ENCODE measurements at places on chromosomes 1 and 21. TPM values are rescaled to one million over a fixed set of nuclear protein-coding genes. Genes with fewer than 3 reads are reported as not detected.

DNA sequence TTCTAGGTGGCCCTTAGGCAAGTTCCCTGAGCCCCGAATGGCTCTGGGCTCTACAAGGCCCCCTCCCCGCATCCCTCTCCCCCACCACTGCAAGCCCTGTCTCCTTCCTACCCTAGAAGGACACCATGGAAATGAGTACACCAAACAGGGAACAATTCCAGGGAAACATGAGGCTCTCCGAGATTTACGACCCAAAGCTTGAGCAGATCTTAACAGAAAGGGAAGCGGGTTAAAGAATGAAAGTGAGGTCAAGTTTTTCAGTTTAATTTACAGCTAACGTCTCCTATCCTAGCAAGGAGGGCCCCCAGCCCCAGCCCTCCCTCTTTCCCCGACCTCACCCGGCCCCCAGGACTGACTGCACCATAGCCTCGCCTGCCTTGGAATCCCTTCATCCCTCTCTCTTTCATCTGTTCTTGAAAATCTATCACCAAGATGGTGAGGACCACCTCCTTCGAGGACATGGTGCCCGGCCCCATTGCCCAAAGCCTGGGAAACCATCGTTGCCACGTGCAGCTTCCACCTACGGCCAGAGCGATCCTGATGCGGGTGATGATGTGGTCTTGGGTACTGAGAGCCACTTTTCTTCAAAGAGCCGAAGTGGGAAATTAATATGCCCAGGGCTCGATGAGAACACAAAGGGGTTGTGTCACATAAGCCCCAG is 30.5 kb downstream of the SIM2 start:
- no peak for DNase-seq

DNA sequence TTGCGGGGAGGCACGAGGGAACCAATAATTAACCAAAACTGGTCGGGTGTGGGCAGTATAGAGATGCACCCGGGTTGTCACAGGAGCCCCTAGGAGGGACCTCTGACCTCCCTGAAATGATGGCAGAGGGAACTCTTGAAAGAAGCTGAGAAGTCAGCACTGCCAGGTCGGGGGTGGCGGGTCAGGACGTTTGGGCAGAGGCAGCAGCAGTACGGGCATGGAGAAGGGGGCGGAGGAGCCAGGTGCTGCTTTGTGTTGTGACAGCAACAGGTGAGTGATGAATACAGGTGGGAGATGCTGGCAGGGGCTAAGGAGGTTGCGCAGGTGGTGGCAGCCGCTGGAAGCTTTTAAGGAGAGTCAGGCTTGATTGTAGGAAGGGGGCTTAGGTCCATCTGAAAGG is 11.7 kb downstream of the TNFRSF1B start:
- DNase-seq, result no peak

DNA sequence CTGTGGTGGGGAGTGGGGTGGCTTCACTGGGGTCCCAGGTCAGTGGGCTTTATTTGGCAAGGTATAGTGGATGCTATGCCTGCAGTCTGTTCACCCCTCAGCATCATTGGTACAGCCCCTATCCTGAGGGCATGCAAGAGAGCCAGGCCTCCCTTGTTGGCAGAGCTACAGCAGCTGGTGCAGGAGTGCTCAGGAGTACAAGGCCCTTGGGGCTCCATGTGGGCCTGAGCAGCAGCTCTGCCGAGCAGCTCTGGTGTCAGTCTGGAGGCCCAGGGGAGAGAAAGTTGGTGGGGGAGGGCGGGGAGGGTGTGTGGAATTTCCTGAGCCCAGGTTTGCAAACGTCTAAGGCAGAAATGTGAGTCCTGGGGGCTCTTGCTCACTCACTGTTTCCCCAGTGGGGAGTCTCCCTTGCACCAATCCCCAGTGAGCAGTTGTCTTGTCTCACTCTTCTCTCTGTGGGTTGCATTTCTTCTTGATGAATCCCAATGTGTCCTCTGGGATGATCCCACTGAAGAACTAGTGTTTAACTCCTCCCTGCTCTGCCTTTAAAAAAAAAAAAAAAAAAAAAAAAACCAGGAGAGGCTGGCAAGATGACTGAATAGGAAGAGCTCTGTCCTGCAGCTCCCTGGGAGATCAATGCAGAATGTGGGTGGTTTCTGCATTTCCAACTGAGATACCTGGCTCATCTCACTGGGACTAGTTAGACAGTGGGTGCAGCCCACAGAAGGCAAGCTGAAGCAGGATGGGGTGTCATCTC is 39.5 kb upstream of the CYP4X1 start:
- no peak for DNase-seq

DNA sequence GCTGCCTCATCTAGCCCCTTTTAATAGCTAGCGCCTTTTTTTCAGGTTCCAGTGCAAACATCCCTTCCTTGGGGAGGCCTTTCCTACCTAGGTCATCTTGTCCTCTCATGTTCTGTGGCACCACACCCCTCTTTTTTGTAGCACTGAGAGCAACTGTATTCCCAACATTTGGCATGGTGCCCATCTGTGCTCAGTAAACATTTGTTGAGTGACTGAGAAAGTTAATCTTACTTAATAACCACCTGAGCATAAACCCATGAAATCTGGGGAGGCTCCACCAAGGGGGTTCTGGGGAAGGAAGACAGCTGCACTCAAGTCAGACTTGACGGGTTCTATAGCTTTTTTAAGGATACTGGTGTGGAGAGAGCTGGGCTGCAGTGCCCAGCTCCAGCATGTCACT is 90.0 kb downstream of the NOS1AP start:
- DNase-seq, result no peak

GRCh38 chr1:241061062-241061461 is 295.9 kb downstream of the RGS7 start:
- DNase-seq, result no peak

GRCh38 chr1:213988507-213989001 is 781 bp downstream of the PROX1 start:
- no peak for DNase-seq

GRCh38 chr1:58447042-58447441 is 99.5 kb downstream of the OMA1 start:
- no peak for DNase-seq

Gene S1PR1
- 40.6 TPM for total RNA-seq

Gene MYOG
- total RNA-seq, result not detected

Gene TMEM200B
- total RNA-seq, result 1.4 TPM

Gene FCRL5
- total RNA-seq, result not detected

DNA sequence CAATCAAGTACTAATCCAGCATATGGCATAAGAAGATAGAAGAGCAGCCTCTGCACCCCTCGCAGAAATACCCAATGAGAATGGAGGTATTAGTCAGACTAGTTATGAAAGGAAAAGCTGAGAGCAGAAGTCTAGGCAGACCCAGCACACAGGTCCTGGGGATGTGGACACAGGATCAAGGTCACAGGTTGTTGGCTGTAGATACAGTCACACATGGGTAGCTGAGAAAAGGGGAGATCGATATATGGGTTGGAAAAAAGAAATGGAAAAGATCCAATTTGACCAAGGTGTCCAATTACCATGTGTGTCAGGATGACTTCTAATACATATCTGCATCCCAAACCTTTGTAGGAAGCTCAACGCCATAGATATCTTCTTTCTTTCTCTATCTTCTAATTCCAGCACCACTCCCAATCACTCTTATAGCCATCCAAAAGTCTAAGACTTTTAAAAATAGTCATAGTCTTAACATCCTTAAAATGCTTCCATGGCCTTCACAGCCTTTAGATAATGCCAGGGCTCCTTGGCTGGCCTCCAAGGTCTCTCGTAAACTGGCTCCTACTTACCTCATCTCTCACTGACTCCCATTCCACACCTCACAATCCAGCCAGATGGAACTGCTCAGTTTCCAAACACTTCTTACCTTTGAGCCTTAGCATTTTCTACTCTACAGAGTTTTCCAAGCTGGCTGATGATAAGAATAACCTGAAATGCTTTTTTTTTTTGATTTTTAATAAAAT is 8.3 kb upstream of the ZC3H11B start:
- no peak for DNase-seq

Gene FMO2
- 20.2 TPM for total RNA-seq

Gene DNAJC6
- 8.1 TPM for total RNA-seq

Gene SLC44A3
- total RNA-seq, result 6.3 TPM

DNA sequence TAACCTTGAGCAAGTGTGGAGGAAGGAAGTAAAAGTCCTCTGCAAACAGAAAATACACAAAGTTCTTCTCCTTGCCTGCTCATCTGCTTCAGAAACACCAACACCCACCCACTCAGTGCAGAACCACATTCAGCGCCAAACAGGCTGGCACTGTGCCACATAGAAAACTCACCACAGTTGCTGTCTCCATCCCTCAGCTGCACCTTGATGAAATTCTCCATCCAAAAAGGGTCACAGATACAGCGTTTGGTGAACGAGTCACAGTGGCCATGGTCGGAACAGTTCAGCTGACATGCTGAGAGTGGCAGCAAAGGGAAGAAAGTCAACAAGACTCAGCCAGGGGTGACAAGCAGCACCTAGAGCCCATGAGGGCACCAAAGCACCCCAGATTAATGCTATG is 114.5 kb downstream of the KIAA0319L start:
- no peak for DNase-seq

- DNase-seq, result no peak
Measured at GRCh38 chr1:43220905-43221778, 48.6 kb upstream of the TMEM125 start.

GRCh38 chr1:185017966-185018365 is 27.4 kb upstream of the RNF2 start:
- DNase-seq, result no peak

GRCh38 chr1:64513545-64513944 is 43.6 kb downstream of the CACHD1 start:
- no peak for DNase-seq

- DNase-seq, result no peak
Measured at GRCh38 chr1:109198043-109198695, 15.5 kb upstream of the SARS1 start.

- no peak for DNase-seq
Measured at GRCh38 chr1:198564716-198565115, 24.2 kb upstream of the ATP6V1G3 start.

DNA sequence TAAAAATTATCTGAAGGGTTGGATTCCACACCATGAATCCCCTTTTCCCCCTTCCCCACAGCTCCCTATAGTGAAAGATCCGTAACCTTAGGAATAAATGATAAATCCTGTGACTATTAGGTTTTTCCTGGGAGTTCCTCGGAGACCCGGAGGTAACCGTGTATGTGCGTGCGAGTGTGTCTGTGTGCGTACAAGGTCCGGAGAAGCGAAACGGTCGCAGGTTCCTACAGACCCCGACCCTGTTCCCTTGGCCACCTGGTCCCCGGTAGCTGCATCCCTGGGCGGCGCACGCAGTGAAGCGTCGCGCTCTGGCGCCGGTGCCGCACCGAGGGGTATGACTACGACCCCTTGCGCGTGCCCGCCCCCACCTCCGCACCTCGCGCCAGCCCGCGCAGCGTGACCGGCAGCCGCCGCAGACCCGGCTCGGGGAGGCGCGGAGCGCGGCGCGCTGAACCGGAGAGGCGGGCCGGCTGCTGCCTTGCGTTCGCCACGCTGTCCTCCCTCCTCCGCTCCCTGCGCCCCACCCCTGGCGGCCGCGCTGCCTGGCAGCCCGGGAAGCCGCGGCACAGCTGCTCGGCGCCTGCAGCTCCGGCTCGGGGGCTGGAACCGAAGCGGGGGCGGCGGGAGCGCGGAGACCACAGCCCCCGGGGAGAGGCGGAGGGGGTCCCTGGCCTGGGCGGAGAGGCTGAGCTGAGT is at the start of gene AK5:
AK5 (plus strand) TSS at position 529 of the 696 bp plus-strand sequence. CDS start 295 bp downstream, outside the sequence.
- peak; percentile 38 for DNase-seq

Gene BCAR3
- 11.1 TPM for total RNA-seq

DNA sequence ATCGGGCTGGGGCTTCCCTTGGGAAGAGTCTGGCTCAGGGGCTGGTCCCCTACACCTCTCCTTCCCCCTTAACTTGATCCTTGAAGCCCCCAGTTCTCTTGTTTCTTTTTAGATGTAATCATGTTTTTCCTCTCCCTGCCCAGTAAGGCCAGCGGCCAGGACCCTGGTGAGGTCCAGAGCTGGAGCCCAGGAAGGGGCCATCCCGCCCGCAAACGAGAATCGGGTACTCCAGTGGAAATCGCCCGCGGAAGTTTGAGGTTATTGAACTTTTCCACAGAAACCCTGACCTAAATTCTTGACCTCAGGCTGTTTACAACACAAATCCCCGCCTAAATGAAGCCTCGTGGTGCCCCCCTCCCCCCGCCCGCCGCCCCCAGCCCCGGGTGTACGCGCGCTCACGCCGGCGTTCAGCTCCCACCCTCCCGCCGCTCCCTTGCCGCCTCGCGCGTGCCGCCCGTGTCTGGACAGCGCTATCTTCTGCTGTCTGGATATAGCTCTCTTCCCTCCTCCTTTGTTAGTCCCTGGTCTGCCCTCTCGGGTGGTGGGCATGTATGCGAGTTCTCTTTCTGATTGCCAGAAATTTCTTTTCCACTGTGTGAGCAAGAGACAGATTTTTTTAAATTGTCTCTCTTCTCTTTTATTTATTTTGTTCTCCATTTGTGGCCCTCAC is 165.9 kb upstream of the CACNA1E start:
- no peak for DNase-seq

Gene CYP4B1
- total RNA-seq, result 11.7 TPM

DNA sequence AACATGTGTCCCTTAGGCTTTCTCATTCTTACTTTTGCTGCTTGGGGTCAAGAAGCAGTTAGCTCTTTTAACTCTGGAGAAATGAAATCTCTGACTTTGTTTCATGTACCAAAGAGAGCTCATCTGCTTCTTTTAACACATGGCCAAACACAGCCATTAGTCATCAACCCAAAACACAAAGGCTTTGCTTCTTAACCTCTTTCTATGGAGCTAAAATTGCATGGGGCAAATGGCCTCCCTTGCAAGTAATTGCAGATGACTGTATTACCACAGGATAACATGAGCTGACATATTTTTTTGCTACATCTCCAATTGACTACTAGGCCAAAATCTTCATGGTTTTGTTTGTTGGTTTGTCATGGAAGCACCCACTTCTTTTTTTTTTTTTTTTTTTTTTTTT is 300.9 kb downstream of the BRINP3 start:
- DNase-seq, result no peak

- no peak for DNase-seq
Measured at GRCh38 chr1:232134365-232134764, 495.6 kb downstream of the SIPA1L2 start.

DNA sequence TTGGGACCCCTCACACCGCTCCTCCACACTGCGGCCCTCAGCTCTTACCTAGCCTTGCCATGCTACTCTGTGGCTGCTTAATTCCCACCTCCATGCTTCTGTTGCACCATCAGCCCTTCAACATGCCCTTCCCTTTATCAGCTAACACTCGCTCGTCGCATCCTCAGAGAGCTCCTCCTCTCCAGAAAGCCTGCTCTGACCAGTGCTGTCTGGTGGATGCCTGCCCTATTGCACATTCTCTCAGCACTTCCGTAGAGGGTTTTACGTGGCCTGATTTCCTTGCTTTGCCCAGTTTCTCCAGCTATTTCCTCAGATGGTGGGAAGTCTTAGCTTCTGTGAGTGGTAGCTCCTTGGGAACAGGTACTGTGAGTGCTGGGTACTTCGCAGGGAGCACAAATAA is 10.3 kb upstream of the LAD1 start:
- no peak for DNase-seq

Gene LRRC39
- 123 TPM for total RNA-seq

Gene BTBD8
- total RNA-seq, result 5.2 TPM

- DNase-seq, result no peak
Measured at GRCh38 chr1:43949678-43950077, 2.9 kb downstream of the IPO13 start.
